ENCODE measurements at places on chromosomes 7 and 10.

DNA sequence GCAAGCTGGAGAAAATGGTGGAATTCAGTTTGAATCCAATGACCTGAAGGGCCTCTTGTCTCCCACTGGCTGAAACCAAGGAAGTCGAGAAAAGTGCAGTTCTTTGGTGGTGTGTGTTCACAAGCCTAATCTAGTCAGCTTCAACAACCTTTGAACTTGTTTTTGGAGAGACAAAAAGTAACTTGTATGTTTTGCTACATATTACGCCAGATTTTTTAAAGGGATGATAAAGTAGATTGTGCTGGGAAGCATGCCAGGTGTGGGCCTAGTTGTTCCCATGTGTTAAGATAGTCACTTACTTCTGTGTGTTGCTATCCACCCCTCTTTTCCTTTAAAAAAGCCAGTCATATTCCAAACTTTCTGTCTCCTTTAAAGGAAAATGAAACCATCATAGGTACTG, 79.7 kb upstream of the FAM3C start:
- no peak for DNase-seq

DNA sequence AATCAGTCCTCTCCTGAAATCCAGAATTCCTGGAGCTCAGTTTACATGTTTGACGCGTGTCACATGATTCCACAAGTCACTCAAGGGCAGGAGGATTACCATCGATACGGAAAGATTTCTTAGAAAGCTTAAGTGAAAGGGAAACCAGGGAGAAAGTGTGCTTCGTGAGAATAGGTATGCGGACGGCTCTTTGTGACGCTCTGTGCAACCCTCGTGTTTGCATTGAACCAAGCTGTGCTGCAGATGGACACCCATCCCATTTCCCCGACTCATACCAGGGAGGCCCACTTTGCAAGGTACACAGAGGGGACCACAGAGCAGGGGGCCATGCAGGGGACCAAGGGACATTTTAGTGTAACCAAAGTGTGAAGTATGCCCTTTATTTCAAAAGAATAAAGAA, 43.2 kb downstream of the IKZF1 start:
- DNase-seq = no peak

- no peak for DNase-seq
Measured at GRCh38 chr10:43230909-43231522, 35.8 kb downstream of the RASGEF1A start.

DNA sequence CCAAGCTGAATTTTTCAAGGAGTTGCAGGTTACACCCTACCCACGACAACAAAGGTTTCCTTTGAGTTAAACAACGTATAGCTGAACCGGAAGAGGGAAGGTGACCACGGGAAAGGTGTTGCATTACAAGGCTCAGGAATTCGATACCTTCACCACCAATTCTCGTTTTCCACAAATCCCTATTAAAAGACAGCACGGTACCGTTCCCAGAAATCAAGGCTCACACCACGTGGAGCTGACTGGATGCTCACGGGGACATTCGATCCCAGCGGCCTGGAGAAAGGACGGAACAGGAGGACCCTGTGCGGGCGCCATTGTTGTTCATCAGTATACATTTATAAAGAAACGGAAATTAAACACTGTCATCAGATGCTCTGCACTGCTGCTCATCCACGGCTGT, 56.4 kb downstream of the CTBP2 start:
- no peak for DNase-seq

- no peak for DNase-seq
Measured at GRCh38 chr10:9545073-9545472, 1472.6 kb upstream of the CELF2 start.

GRCh38 chr10:102312683-102313082, 67.4 kb downstream of the GBF1 start:
- no peak for DNase-seq

DNA sequence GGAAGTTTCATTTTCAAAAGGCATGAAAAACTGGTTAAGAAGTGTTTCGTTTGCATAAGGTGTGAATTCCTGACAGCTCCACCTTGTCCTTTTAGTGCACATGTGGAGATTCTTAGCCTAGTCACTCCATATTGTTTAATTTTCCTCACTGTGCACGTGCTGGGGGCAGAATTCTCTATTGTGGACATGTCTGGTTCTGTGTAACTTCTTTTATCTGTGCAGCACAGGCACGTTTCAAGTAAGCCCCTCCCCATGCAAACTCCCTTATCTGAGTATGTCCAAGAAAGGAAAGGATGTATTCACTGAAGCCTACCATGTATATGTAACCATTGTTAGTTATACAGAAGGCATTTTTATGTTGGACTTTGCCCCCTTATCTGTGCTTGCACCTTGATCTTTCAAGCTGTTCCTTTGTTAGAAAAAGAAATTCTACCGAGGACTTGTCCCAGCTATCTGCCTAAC, 1346.3 kb downstream of the REEP3 start:
- no peak for DNase-seq
